ENCODE measurements at places on chromosomes 7 and 10.
A peak's percentile ranks its signal among the peaks of the same experiment; 100 is the strongest.

GRCh38 chr7:91656541-91657482 lies 223.7 kb downstream of the MTERF1 start:
- no peak for DNase-seq

DNA sequence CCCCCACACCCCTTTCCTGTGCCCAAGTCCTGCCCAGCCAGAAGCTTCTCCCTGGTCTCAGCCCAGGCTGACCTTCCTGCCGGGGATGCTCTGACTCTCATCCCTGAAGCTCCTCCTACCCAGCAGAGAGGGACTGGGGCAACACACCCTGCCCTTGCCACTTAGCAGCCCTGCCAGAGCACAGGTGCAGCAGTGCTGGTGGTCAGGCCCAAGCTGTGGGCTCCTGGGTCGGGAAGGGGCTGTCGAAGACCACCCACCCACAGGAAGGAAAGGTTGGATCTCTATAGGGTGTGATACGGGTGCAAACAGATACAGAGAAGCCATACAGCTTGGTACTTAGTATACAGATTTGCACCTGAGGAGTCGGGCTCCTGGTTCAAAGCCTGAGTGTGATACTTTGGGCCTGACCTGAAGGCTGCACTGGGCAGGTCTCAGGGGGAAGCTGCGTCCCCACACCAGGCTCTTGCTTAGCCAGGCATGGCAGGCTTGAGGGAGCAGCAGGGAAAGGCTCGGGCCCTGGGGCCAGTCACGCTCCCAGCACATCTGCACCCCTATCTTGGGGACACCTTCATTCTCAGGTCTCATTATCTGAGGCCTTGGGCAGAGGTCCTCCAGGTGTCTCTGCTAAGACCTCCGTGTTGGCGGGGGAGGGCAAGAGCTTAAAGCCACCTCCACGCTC lies 47.3 kb downstream of the TCERG1L start:
- no peak for DNase-seq

GRCh38 chr7:25260862-25261494 lies 32.7 kb upstream of the NPVF start:
- DNase-seq: no peak

DNA sequence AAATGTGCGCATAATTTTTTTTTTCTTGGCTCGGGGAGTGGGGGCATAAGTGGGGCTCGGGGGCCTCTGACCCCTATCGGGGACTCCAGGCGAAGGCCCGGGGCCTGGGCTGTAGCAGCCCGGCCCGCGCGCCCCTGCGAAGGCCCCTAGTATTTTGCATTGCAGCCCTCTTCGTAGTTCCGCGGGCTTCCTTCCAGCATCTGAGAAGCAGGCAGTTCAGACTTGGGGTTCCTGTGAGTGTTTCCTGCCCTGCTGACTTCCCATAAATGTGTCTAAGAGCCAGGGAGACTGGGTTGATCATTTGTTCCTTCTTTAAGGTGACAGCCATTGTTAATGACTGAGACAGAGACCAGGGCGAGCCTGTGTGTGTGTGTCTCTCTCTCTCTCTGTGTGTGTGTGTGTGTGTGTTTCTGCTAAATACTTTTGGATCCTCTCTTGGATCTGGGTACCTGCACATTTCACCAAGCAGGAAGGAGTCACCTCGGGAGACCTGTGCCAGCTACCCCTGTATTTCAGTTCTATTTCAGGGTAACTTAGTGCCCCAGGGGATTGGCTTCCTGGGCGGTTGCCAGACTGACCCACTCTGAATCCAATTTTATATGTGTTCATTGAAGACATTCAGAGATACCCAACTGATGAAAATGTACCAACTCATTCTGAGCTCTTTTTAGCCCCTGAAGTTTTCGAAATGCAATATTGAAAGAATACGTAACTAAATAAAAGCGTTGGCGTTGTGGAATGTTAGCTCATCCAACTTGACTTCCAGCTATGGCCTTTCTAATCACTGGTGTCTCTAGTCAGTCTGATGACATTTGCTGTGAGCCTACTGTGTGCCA lies 805 bp downstream of the MSRB2 start:
- peak; percentile 35 for DNase-seq

GRCh38 chr7:218316-218715 lies 25.9 kb downstream of the FAM20C start:
- no peak for DNase-seq

GRCh38 chr7:91243591-91244301 lies 20.5 kb upstream of the FZD1 start:
- no peak for DNase-seq

DNA sequence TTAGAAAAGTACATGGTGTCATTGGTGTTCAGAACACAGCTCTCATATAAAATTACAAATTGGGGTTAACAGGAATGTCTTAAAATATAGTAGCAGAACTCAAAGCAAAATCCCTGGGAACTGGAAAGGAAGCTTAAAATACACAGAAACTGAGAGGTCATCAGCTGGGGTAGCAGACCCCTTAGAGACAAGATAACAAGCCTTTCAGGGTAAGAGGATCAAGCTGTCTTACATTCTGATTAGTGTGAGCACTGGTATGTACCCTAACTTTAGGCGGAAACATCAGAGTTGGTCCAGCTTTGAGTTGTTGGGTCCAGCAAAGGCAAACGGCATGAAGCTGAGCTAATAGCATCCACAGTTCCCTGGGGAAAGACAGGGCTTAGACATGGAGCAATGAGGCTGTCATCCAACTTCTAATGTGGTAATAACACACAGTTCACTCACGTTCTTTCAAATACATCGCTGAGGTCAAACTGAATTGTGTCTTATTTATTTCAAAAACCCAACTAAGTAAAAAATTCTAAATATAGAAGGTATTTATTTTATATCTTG lies 32.6 kb downstream of the ARHGAP21 start:
- DNase-seq: no peak

DNA sequence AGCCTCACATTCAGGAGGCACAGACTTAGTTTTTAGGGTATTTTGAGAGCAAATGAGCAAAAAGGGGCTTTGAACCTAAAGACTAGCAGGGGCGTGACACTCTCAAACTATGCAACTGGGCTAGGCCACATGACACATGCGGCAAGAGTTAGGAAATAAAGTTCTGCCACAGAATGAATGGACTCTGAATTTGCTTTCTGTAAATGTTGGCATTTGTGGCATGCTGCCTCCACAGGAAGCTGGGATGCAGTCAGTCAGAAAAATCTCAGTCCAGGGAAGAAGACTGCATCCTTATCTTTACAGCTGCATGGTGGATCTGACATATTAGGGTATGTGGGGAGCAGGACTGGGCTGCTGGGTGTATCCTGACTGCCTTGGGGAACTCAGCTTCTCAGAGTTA lies 181.0 kb downstream of the COBL start:
- no peak for DNase-seq

DNA sequence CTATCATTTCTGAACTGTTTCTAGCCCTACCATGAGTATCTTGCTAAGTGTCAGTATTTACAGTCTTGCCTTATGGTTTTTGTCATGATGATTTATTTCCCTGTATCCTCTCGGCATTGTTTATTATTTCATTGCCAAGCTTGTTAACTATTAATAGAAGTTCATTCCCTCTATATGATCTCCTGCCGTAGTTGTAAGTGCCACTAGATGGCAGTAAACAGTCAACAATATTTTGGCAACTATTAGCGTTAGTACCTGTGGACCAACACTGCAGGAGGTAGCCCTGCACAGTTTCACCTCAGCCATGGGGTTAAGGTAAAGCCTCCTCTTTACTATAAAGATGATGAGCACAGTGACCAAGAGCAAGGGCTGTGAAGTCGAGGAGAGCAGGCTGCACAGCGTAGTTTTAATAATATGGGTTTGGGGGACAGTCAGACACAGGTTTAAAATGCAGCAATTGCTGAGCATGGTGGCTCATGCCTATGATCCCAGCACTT lies 26.1 kb upstream of the CCNJ start:
- DNase-seq: peak; percentile 5

DNA sequence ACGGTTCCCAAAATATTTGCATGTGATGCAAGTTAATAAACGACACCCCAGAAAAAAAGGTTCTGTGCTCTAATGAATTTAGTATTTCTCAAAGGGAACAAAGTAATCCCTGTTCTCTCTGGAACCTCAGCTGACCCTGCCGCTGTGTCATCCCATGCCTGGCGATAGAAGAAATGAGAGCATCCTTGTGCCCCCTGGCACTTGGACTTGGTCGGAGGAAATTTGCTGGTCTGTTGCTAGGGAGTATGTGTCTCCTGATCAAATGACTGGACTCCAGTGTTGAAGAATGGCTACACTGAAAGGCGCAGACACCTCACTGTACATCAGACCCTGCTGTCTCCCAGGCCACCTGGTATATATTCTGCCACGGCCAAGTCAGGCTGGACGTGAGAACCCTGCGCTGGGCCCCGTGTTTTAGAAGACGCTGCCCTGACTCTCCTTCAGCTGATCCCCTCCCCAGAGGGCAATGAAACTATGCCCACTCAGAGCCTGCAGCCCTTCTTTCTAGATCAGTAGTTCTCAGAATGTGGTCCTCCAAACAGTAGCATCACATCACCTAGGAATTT lies 67.2 kb downstream of the THNSL1 start:
- no peak for DNase-seq

GRCh38 chr10:96493254-96493653 lies 20.5 kb downstream of the TLL2 start:
- no peak for DNase-seq

DNA sequence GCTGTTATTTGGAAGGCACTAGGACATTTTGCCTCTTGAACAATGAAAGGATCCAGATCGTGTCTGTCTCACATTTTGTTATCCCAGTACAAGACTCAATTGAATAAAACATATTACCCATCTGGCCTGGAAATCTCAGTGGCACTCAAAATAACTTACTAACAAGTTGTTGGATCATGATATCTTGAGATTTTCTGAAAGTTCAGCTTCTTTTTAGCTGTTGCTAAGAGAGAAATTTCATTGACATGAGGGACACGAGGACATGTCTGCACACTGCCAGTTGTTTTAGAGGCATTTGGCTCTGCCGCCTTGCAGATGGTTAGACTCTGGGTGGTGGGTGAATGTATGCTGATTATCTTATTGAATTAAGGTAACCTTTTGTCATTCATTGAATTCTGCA lies 41.0 kb downstream of the KAT6B start:
- no peak for DNase-seq

DNA sequence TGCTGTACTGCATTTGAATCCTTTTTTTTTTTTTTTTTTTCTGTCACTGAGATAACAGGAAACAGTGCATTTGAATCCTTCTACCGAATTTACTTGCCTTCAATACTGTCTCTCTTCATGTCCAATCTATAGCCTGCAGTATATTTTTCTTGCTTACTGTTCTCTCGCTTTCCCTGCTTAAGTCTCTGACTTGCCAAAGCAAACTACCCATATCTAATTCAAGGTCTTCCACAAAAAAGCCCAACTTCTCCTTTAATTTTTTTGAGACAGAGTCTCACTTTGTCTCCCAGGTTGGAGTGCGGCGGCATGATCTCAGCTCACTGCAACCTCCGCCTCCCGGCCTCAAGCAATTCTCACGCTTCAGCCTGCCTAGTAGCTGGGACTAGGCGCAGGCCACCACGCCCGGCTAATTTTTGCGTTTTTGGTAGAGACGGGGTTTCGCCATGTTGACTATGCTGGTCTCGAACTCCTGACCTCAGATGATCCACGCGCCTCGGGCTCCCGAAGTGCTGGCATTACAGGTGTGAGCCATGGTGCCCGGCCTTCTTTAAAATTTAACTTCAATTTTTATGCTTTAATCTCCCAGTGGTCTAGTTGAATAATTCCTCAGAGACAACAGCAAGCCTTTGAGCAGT lies 882 bp downstream of the PDCD11 start:
- DNase-seq: no peak

DNA sequence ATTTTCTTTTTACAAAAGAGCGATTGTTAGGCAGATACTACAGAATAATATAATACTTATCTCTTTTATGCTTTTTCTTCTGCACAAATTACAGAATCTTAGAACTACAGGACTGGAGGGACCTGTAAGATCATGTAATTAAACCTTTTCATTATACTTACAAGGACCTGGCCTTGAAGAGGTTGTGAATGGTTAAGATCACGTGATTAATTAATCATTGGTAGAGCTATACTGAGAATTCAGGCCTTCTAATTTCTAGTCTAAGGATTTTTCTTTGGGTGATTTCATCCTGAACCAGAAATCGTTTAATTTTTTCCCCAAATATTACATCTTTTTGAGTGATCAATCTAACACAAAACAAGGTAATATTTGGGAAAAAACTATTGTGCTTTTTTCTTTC lies 163.8 kb upstream of the SLC26A5 start:
- no peak for DNase-seq
